Hair follicle dermal papilla cell (primary cell): ENCODE measurements at places on chromosomes 3 and 15. TPM values are rescaled to one million over a fixed set of nuclear protein-coding genes. Genes with fewer than 3 reads are reported as not detected.

Gene MESP1
- 0.12 and 0.16 TPM in 2 replicates for total RNA-seq

Gene CLDN18
- total RNA-seq: under 0.01 TPM in 1 of 2 replicates, not detected in the other

Gene LRRC2
- total RNA-seq: 6.0 and 6.9 TPM in 2 replicates

Gene CILP
- 0.73 and 2.8 TPM in 2 replicates for total RNA-seq

Gene EID1
- 181 and 198 TPM in 2 replicates for total RNA-seq
